NCI-H1436 treated with DMSO at 0.1 percent for 48 hours (cell line): ENCODE measurements at places on chromosomes 16 and 17.

- no peak for DNase-seq
These were observed 76.1 kb downstream of the FTO start for GRCh38 chr16:53780051-53780450.

GRCh38 chr16:84843149-84844048 lies 23.6 kb downstream of the CRISPLD2 start:
- no peak for DNase-seq

- no peak for DNase-seq
These were observed 197.5 kb downstream of the HS3ST3A1 start for GRCh38 chr17:13403982-13404946.

DNA sequence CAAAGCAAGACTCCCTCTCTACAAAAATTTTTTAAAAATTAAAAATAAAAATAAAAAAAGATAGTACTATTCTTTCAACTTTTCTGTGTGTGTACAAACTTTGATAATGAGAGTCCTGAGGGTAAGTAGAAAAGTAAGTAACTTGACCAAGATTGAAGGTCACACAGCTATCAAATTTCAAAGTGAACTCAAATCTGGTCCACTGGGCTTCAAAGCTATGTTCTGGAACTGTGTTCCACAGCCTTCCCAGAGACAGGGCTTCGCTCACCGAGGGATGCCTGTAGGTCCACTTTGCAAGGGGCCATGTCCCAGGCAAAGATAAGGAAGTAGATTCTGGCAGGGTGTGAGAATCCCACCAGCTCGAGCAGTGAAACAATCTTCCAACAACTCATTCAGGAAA lies 56.3 kb upstream of the TNRC6A start:
- DNase-seq, result no peak
